Natural killer cell (primary cell): ENCODE measurements at places on chromosomes 5 and 9. TPM values are rescaled to one million over a fixed set of nuclear protein-coding genes. Genes with fewer than 3 reads are reported as not detected.

GRCh38 chr9:77024776-77025545, 5.5 kb downstream of the FOXB2 start:
- DNase-seq: no peak

GRCh38 chr5:133214153-133214820, 162.5 kb downstream of the HSPA4 start:
- no peak for DNase-seq

DNA sequence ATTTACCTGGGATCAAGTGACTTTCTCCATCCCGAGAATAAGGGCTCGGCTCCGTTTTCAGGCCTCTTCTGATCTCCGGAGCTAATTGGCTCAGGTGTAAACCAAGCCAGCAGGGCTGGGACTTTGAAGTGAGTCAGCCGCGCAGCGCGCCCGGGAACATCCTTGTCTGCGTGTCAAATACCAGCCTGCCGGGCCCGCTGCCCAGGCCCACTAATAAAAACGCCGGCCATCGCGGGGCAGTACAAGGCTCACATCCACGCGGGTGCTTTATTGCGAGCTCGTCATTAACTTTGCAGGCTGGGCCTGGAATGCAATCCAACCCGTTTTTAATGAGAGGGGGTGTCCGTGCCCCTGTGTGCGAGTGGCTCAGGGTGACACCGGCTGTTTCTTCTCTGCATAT, 416.8 kb downstream of the IRX2 start:
- no peak for DNase-seq

DNA sequence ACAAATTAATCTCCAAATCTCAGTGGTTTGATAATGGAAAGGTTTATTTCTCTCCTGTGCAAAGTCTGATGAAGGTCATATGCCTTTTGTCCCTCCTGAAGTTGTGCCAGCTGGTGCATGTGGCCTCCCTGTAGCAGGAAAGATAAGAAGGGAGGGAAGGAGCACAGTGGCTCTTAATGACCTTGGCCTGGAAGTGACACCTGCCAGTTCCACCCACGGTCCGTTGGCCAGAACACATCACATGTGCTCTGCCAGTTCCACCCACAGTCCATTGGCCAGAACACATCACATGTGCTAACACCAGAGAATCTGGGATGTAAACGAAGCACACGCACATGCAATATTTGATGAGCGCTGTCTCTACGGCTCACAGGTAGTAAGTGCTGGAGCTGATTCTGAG, 130.9 kb downstream of the DOCK2 start:
- no peak for DNase-seq

DNA sequence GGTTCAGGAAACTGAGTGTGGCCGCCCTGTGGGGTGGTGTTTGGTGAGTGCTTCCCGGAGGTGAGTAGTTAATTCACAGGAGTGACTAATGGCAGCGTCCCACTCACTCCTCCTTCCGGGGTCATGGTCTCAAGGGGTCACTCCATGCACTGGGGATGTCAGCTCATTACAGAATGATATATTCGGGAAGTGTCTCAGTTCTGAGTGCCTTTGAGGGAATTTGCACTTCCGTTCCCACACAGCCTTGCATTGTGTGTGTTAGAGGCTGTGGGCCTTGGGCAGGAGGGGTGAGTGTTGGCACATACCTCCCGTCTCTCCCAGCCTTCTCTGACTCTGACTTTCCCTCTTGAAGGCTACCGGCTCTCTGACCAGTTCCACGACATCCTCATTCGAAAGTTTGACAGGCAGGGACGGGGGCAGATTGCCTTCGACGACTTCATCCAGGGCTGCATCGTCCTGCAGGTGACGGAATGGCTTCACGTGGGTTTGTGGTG, 10.5 kb upstream of the AHRR start:
- DNase-seq: no peak

DNA sequence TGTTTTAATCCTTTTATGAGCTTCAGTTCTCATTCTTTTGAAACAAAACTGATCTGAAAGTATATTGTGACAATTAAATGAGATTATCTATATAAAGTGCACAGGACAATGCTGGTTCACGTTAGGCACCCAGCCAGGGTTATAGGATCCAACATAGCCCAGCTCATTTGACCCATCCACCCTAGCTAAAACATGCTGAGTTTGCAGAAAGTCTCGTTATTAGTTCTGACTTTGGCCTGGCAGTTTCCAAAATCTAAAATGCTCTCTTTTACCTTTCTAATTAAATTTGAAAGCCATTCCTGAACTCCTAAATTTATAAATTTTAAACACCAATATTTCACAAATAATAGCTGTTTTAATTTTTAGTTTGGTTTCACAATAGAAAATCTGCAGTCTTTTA, 131.9 kb upstream of the PTPRD start:
- no peak for DNase-seq

The TEK gene
- total RNA-seq: not detected

The ARL14EPL gene
- not detected for total RNA-seq
